ENCODE measurements at places on chromosomes 13 and 19. TPM values are rescaled to one million over a fixed set of nuclear protein-coding genes. Genes with fewer than 3 reads are reported as not detected.

The SPTBN4 gene
- 0.52 TPM for total RNA-seq

GRCh38 chr13:112708560-112709240 lies 18.9 kb downstream of the ATP11A start:
- H3K36me3 ChIP-seq, result no peaks in the 10 kb centered on the region
- H3K27ac ChIP-seq, result no peak overlapping the region
- H3K4me3 ChIP-seq, result no peak overlapping the region
- H3K27me3 ChIP-seq, result no peaks in the 10 kb centered on the region
- no peak for DNase-seq
- H3K4me1 ChIP-seq, result peaks cover 35% of the 10 kb centered on the region

- peaks cover 3% of the 10 kb centered on the region for H3K4me1 ChIP-seq
- H3K27me3 ChIP-seq, result no peaks in the 10 kb centered on the region
- H3K36me3 ChIP-seq, result no peaks in the 10 kb centered on the region
- H3K27ac ChIP-seq, result no peak overlapping the region
- DNase-seq, result no peak
These were observed 46.9 kb downstream of the FNDC3A start for GRCh38 chr13:49022472-49023144.

The PNMA8B gene
- total RNA-seq, result 1.8 TPM

DNA sequence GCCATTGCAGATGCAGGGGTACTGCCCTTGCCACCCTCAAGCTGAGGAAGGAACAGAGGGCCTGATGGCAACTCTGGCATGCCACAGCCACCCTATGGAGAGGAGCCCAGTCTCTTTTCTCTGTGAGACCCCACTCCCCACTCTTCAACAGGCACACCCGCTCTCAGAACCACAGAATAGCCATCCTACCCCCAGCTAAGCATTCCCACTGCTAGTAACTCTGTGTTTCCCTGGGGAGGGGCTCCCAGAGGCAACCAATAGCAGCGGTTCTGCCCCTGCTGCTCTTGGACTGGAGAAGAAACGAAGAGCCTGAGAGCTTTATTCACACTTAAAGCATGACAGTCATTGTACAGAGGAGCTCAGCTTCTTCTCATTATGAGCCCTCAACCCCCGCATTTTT lies 49.3 kb downstream of the UBL3 start:
- H3K27me3 ChIP-seq, result no peaks in the 10 kb centered on the region
- no peak for DNase-seq
- no peaks in the 10 kb centered on the region for H3K36me3 ChIP-seq
- H3K27ac ChIP-seq, result no peak overlapping the region
- H3K4me1 ChIP-seq, result no peaks in the 10 kb centered on the region
- no peak overlapping the region for H3K4me3 ChIP-seq
